ENCODE measurements at places on chromosomes 2 and 18.

GRCh38 chr18:63316612-63317555, 2.7 kb downstream of the BCL2 start:
- DNase-seq = no peak

GRCh38 chr2:29743516-29743915, 177.9 kb downstream of the ALK start:
- no peak for DNase-seq

- no peak for DNase-seq
Observed at GRCh38 chr2:118807668-118808428, 39.6 kb downstream of the EN1 start.

DNA sequence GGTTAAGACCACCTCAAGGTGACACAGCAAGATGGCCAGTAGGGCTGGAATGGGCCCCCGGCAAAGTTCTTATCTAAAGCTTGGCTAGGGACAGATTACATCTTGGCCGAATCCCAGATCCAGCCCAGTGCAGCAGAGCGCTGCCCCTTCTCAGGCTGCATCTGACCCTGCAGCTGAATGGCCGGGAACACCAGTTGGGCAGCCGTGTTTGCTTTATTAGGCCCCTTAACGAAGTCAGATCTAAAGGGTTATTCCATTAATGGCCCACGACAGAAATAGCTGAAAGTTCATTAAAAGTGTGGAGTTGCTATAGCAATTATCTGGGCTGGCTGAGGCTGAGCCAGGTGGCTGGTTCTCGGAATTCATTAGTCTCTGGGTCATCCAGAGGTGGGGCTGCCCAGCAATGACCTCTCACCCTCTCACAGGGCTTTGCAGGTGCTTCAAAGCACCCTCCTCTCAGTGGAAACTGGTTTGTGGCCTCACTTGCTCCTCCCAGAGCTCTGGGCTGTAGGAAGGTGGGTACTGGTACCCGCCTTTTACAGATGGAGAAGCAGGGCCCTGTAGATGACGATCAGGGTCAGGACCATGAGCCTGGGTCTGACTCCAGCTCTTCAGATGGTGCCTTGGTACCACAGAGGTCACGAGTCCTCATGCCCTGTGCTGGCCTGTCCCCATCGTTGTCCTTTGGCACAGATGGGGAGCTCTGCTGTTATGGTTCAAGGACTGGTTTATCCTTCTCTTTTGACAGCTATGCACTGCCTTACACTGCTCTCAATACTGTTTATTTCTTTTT, 68.8 kb downstream of the EMX1 start:
- no peak for DNase-seq

GRCh38 chr2:211941216-211941747, 597.3 kb downstream of the ERBB4 start:
- DNase-seq = no peak

DNA sequence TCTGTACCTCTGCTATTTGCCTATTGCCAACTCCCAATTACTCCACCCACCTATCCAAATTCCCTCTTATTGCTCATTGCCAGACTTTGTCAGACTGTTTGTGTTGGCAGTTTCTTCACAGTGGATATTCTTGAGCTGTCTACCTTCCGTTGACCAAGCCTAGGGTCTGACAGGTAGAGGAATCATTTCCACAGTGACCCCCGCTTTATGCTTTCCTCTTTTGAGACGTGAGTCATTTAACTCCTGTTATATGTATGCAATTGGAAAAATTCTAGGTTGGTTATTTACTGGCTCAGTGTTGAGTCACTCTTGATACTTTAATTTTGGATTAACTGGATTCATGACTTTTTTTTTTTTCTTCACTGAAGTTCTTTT, 187.7 kb downstream of the IRS1 start:
- no peak for DNase-seq

DNA sequence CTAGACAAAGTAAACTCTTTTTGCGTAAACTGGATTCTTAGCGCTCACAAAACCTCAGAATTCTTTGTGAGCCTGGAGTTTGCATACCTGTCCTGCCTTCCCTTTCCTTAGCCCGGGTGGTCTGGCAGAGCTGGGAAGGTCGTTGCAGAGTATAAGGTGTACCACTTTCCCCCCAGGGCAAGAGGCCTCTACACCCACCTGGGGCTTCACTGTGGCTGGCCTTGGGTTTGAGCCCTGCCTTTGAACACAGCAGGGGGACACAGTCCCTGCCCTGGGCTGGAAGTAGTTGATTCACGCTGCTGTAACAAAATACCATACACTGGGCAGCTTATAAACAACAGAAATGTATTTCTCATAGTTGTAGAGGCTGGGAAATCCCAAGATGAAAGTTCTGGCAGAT, 133.9 kb downstream of the B3GNT2 start:
- no peak for DNase-seq

DNA sequence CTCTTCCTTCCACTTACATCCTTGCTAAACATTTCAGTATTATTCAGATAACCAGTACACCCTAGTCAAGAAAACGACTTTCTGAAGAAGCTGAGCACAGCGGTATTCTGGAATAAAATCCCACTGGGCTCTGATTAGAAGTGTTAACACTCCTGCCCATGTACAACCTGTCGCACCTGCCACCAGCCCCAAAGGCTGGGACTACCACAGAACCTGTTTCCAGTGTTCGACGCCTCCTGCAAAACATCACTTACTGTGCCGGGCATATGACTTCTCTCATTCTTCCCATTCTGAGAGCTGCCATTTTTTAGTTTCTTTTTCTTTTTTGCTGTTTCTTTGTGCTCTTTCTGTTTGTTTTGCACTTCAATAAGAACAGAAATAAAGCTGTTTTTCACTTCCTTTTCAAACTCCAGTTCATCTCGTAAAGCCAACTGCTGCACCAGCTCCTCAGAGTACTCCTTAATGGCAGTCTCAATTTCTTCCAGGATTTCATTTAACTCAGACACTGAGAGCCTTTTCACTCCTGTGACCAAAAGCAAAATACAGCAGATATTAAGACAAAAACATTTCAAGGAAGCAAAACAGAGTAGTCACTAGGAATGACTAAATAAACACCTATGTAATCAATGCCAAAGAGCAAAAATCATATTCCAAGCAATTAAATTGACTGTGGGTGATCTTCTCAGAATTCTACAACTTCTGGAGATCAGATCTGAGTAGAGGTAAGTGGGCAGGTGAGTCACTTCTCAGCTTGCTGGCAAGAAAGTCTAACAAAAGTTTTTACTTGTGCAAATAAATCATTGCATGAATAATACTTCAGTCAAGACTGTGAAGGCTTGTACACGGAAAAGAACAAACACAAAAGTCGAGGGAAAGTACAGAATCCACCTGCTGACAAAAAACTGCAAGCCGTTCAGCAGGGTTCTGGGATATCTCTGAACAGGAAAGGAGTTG, 19.3 kb downstream of the FEZ2 start:
- no peak for DNase-seq

- DNase-seq = no peak
Observed at GRCh38 chr2:234422981-234423431, 73.9 kb downstream of the ARL4C start.

GRCh38 chr18:78768656-78769501, 210.7 kb upstream of the SALL3 start:
- no peak for DNase-seq

- DNase-seq = no peak
Observed at GRCh38 chr2:109282360-109282759, 153.4 kb downstream of the SH3RF3 start.

DNA sequence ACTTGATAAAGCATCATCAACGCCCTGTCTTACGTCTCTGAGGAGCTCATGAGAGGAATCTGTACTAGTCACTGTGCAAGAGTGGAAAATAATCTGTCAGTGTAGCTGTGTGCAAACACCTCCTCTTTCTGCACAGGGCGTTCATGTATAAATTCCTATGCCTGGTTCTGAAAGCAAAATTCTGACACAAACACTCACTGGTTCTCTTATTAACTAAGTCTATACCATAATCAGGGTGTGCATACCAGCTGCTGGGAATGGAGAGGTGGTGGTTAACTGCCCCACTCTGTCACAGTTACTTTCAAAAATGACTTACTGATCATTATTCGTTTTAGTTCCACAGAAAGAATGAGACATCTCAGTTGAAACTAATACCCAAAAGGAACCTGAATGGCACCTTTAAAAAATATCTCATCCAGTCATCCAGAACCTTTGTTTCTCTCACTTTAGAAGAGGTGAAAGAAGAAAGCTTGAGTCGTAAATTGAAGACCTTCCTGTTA, 35.7 kb downstream of the STK39 start:
- no peak for DNase-seq

DNA sequence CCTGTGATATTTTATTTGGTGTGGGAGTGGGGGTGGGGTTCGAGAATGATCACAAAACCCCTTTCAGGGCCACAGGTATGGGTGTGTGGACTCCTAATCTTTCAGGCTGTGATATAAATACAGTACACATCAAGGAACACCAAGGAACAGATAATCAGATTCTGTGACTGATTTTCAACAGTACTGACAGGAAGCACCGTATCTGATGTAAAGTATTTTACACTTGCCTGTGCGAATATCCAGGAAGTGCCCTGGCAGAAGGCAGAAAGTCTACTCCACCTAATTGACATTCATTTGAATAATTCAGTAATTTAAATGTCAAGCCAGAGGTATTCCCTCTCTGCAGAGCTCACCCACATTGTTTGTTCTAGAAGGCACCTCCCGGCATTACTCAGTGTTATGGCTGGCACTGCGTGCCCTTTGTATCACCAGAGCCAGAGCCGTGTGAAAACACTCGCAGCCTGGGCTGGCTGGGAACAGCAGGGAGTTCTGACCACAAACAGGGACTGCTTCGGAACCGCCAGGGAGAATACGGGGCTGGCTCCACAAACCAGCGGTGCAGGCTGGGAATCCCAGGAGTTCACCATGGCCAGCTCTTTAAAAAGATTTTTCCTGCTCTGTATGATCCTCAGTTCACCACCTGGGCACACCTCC, 91.8 kb downstream of the ACVR1 start:
- DNase-seq = peak; percentile 41

- DNase-seq = no peak
Observed at GRCh38 chr2:226256709-226257376, 542.8 kb downstream of the IRS1 start.

DNA sequence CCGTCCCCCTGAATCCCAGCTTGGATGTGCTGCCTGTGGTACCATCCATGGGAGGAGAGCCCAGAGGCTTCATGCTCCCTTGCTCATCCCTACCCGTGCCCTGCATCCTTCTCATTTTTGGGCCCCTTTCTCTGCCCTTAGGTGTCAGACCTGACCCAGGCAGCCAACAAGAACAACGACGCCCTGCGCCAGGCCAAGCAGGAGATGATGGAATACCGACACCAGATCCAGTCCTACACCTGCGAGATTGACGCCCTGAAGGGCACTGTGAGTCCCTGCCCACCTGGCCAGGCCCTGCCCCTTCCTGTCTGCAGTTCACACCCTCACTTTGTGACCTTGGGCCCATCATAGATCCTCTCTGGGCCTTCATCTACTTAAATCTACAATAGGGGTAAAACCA, 2.5 kb downstream of the DES start:
- no peak for DNase-seq
